ENCODE measurements at places on chromosomes 3 and 15.

GRCh38 chr3:52973806-52974205 lies 72.1 kb downstream of the SFMBT1 start:
- no peak for DNase-seq

GRCh38 chr3:48564022-48564421 lies 441 bp upstream of the UCN2 start:
- DNase-seq = no peak

DNA sequence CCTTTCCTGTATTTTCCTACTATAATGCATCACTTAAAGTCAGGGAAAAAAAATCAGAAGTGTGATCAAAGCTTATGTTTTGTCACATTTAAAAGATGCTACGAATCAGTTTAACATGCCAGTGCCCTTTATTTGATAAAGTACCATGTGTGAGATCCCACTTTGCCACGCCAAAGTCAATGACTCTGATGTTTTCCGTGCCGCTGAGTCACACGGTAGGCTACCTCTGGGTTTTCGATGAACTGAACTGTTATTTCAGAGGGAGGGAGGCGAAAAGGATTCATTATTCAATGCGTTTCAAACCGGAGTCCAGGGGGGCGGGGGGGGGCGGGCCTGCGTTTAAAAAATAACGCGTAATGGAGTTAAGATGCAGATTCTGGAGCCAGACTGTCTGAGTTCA lies 203.0 kb downstream of the ABHD5 start:
- no peak for DNase-seq

GRCh38 chr15:56886932-56887781 lies 31.3 kb upstream of the TCF12 start:
- DNase-seq = peak; percentile 91

DNA sequence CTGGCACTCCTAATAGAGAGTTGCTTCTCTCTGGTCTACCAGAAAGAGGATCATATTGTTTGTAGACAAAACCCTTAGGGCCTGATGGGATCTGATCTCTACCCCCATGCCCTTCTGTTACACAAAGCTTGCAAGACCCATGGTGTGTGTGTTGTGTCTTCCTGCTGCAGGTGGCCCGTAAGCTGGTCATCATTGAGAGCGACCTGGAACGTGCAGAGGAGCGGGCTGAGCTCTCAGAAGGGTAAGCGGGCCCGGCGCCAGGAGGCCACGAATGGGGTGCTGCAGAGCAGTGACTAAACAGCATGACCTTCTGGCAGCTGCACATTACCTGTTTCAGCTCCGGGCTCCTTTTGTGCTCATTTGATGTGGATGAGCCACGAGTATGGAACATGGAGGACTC lies 18.2 kb downstream of the TPM1 start:
- no peak for DNase-seq

- DNase-seq = no peak
Observed at GRCh38 chr3:180181387-180181786, 144.7 kb upstream of the PEX5L start.

GRCh38 chr3:123347691-123348264 lies 101.1 kb downstream of the ADCY5 start:
- no peak for DNase-seq

DNA sequence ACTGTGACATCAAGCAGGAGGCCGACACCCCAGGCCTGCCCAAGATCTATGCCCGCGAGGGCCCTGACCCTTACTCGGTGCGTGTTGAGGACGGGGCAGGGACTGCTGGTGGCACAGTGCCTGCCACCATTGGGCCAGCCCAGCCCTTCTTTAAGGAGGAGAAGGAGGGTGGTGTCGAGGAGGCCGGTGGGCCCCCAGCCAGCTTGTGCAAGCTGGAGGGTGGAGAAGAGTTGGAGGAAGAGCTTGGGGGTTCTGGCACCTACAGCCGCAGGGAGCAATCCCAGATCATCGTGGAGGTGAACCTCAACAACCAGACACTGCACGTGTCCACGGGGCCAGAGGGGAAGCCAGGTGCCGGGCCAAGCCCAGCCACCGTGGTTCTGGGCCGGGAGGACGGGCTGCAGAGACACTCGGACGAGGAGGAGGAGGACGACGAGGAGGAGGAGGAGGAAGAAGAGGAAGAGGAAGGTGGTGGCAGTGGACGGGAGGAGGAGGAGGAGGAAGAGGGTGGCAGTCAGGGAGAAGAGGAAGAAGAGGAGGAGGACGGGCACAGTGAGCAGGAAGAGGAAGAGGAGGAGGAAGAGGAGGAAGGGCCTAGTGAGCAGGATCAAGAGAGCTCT lies 5.4 kb downstream of the ZBTB47 start:
- no peak for DNase-seq

- DNase-seq = no peak
Observed at GRCh38 chr3:52277071-52277964, 1.1 kb downstream of the WDR82 start.

DNA sequence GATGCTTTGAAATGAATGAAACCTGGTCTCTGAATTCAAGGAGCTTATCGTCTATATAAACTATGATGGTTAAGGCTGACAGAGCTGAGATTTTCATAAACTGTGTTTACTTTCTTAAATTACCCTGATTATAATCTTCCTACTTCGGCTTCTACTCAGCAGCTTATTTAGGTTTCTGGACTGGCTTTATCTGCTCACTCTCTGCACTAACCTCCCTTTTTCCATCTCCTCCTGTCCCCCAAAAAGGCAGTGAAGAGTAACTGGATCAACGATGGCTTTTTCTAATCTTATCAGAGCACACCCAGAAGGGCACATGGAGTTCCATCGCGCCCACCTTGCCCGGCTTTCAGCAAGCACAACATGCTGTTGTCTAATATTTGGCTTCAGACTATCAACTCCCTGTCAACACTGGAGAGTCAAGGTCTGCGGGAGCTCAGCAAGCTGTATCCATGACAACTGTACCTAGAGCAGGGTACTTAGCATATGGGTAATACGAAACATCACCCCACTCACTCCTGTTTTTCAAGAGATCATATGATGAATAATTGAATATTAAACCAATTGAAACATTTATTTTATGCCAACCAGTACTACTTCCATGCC lies 417.3 kb downstream of the GABRB3 start:
- no peak for DNase-seq

- peak; percentile 14 for DNase-seq
Observed at GRCh38 chr3:48222616-48223513, at the start of gene CAMP. Gene CAMP (plus strand): TSS chr3:48223495. CDS start chr3:48223512, 17 bp downstream.

DNA sequence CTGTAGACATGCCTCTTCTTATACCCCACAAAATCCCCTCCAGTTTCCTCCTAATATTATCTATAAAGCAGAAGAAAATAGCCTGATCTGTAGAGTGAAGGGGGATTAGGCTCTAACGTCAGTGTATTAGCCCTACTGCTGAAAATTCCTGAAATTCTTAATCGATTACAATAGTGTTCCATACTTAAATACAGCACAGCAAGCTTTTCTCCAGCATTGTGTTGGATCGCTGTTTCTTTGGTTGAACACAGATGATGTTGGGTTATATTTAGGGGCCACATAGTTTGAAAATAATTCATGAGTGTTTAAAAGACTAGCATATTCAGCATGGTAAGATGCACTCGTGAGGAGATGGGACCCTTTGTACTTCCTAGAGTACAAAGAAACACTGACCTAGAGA lies 52.5 kb downstream of the PIAS1 start:
- DNase-seq = no peak

DNA sequence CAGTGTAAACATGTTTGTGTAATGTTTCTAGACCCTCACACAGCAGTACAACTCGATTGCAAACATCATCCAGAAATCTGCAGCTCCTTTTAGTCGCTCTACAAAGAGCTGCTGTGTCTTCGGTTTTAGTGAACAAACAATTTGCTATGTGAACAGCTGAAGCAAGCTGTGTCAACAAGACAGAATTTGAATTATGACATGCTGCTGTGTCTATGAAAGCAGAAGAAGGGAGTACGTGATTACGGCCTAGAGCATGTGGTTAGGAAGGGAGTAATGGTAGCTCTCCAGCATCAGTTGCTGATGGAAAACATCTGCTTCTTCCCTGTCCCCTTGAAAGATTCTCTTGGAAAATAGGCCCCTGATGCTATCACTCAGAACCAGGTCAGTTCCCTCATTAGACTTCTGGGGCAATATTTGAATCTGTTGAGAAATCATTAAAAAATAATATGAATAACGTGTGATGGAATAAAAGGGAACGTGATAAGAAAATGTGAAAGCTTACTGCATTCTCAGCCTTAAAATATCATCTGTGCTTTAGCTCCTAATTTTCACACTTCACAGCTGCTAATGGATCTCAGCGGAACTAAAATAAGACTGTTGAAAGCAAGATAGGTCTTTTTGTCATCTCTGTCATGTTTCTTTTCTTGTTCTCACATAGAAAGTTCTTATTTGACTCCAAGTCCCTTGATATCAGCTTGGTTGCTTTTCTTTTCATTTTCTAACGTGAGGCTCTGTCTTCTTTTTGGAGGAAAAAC lies 891.5 kb downstream of the ROBO2 start:
- no peak for DNase-seq

DNA sequence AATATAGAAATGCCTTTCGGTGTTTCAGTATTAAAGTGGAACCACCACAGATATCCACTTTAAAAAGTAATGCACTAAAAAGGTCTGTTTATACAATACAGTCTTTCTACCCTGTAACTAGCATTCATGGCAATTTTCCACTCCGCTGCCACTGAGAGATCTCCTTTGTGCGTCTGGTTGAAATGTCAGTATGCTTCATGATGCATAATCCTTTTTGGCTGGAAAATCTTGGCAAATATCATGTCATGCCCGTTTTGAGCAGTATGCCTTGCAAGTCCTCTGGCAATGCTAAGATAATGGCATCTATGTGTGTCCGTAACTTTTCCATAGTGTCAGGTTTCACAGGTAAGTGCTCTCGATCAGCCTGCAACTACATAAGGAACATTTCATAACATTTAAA lies 30.8 kb upstream of the ARF4 start:
- DNase-seq = peak; percentile 62

GRCh38 chr3:172074586-172074985 lies 35.2 kb downstream of the FNDC3B start:
- DNase-seq = no peak

- DNase-seq = no peak
Observed at GRCh38 chr15:39488961-39489360, 91.9 kb upstream of the THBS1 start.

DNA sequence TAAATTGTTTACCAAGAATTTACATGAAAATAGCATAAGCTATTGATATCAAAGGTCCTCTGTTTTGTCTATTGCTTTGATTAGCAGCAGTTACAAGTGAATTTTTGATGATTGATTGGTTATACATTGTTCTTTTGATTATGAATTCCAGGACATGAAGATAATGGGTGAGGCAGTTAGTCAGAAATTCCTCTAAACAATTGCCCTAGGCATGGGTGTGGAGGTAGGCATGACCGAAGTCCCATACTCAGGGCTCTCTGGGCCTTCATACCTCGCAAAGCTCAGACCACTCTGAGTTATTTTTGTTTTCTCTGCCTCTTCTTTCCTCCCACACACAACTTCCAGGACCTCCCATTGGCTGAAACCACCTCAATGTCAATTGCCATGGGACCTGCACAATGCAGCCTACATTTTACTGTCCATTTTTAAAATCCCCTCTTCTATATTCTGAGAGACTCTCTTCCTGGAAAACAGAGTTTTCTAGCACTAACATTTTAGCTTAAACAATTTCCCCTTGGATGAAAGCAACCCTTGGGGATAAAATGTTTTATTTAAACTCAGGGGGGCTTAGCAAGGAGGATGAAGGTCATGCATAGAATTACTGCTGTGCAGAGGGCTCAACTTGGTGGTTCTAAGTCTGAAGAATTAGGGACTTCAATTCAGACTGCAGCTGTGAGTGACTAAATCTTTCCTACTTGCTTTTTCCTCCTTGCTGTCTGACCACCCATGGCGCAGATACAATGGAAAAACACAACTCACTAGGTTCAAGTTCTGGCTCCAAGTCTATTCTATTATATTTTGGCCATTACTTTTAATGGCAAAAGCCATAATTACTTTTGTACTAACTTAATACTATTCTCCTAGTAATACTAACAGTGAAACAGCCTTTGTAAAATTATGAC lies 594.8 kb downstream of the NTRK3 start:
- no peak for DNase-seq

DNA sequence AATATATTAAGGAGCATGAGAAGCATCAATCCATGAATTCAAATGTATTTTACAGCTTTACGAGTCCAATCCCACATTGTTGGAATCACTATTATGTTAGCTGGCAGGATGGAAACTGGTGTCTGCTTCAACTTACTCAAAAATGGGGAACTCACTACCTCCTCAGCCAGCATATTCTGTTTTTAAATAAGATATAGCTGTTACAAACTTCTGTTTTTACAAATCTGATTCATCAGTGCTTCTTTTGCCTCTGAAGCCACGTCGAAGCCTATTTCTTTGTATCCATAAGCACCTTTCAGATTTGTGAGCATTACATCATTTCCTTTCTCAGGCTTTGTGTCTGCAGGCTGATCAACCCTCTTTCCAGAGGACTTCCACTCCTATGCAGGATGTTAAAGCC lies 105.9 kb downstream of the TPRG1 start:
- no peak for DNase-seq

DNA sequence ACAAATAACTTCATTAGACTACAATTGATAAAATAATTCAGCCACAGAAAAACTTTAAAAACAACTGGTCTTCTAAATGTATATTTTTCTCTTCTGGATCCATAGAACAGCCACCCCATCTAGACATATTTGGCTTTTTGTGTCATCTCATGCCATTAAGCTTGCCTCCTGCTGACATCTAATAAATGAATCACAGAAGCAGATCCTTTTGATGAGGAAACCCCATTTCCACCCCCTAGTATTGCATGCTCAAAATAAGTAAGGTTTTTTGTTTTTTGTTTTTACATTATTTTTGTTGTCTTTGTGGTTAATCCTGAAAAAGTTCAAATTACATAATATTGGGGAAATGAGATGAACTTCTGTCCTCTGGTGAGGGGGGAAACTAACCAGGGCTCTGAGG lies 94.8 kb downstream of the DUT start:
- no peak for DNase-seq

DNA sequence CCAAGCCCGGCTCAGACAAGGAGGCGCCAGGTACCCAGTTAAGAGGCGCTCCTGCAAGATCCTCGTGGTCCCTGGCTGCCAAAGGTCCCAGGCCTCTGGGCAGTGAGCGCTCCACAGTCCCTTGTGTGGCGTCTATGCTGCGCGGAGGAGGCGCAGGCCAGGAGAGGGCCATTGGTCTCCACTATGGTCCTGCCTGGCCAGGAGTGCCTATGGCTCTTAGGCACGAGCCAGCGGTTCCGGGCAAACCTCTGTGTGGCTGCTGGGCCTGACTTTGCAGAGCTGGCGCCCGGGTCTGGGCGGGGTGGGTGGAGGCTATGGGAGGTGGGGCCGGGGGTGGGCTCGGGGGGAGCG lies 660 bp upstream of the ADAMTSL3 start:
- no peak for DNase-seq

DNA sequence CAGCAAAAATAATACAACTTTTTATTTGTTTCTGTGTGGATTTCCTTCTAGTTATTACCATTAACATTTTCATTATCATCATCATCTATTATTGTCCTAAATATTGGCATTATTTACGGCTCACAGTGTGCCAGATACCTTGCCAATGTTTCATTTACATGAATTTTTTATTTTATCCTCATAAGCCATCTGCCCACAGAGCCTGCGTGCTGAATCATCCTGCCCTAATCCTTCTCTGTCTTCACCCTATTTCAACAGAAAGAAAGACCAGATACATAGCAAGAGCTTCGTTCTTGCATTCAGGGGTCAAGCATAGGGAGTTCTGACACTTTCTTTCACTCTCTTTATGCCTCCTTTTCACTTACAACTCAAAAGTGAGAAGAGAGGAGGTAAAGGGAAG lies 82.0 kb downstream of the KCNMB2 start:
- no peak for DNase-seq

Measured in amygdala (tissue), 56 donors.